COLO829 (cell line): ENCODE measurements at places on chromosomes 2 and 18.

DNA sequence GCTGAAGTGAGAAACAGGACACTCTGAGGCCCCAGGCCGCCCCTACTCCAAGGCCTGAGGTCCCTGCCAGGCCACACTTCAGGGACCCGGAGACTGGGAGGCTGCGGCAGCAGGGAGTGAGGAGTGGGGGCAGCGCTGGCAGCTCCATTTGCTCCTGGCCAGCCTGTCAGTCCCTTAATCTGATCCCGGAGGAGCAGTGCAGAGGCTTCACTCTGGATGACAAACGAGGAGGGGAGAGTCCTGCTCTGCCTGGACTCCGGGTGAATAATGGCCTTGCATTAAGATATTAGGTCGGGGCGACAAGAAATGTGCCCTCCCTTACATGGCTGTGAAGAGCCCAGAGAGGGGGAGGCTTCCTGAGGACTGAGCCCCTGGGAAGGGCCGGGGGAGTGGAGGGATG is 14.3 kb upstream of the PRSS56 start:
- no peak for DNase-seq

- no peak for DNase-seq
These were observed 1098.0 kb upstream of the DDX18 start for GRCh38 chr2:116716444-116716843.

- no peak for DNase-seq
These were observed 48.9 kb downstream of the COPS8 start for GRCh38 chr2:237134321-237135230.

GRCh38 chr18:77393519-77393918 is 143.9 kb downstream of the GALR1 start:
- no peak for DNase-seq

DNA sequence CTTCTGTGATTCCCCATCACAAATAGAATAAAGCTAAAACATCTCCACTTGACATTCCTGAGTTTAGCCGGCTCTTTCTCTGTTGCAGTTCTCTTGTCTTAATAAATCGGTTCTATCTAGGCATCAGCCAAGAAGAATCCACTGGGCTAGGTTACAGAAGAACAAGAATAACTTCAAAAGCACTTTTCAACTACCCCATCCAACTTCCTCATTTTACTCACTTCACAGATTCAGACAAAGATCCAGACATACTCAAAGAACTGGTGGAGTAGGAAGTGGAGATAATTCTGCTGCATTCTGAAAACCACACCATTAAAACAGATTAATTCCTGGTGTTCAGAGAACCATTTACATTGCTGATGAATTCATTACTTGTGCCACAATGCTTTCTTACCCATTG is 9.6 kb upstream of the ALPK2 start:
- no peak for DNase-seq

GRCh38 chr2:19352946-19353720 is 5.3 kb downstream of the OSR1 start:
- DNase-seq: no peak

DNA sequence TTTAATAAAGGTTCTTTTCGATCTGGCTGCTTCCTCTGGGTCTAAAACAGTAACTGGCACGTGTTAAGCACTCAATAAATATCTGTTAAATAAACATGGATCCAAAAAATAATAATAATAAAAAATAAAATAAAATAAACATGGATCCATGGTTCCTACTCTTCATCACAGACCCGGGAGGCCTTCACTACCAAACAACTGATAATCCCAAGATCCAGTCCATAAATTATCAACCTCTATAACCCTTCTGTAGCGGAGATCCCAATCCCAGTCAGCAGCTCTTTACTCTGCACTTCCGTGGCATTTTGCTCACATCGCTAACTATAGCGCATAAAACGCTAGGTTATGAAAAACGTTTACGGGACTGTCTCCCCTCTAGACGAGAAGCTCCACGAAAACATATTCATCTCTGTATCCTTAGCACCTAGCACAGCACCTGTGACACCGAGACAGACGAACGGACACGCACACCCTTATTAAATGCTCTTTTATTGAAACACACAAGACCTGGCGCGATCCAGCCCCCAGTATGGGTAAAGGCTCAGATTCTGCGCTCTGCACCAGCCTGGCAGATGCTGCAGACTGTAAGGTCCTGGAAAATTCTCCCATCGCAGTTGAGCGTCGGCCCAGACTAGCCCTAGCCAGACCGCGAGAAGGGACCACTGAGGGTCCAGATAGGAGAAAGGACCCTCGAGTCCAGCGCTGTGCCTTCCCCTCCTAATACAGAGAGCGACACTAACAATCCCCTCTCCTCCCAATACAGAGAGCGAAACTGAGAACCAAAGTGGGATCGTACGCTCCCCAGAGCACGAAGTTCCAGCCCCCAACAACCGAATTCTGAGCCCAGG is 770 bp downstream of the NBAS start:
- no peak for DNase-seq

GRCh38 chr2:224055101-224055500 is 16.0 kb upstream of the SERPINE2 start:
- no peak for DNase-seq

GRCh38 chr2:102224824-102225739 is 38.3 kb downstream of the IL1RL2 start:
- no peak for DNase-seq

DNA sequence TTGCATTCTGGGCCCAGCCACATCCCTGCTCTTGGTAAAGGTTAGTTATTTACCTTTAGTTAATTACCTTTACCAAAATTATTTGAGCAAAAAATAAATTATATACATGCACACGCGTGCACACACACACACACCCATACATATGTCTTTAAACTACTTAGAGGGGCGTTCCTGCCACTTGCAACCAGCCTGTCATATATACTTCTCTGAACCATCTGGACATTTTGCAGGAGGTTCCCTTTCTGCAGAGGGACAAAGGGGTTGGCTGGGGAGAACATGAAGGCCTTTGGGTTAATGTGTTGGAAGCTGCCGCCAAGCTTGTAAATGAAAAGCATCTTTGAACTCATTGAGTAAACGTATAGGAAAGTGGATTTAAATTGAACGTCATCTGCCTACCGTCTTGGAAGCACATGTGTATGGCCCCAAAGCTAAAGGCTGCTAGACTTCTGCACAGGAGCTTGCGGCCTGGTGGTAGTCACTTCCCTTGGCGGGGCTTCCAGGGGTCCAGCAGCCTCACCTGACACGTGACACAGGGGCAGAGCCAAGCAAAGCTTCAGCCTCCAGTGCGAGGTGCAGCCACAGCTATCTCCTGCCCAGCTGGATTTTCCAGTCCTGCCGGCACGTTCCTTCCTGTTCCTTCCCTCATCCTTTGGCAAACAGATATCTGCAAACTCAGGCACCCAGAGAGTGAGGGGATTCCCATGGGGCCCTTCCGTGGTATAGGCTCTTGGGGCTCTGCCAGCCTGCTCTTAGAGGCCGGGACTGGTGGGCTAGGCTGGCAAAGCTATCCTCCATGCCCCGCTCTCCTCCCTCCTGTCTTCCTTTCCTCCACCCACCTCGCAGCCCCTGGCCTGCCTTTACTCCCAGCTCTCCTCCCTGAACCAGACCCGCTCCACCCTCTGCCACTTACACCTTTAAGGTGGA is 46.1 kb downstream of the SERTAD2 start:
- DNase-seq: no peak

GRCh38 chr2:241768251-241768711 is 8.3 kb upstream of the GAL3ST2 start:
- DNase-seq: no peak

DNA sequence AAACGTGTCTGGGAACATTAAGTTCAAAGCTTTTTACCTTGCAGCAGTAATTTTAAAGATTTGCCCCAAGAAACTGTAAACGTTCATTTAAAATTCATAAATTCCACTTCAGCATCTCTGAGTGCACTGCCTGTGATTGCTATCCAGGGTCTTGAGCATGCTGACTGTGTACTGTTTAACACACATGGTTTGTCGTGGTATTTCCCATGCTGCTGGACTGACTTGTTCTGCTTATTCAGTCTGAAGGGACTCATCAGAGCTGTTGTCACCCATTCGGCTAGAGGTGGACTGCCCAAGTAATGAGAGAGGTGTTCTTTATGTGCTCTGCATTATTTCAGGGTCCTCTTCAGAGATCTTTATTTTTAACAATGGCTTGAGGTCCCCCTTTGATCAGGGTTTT is 53.1 kb downstream of the RHBDD1 start:
- DNase-seq: no peak

- no peak for DNase-seq
These were observed 23.5 kb downstream of the IFIH1 start for GRCh38 chr2:162295009-162295408.

- no peak for DNase-seq
These were observed 254.1 kb upstream of the RASGRP3 start for GRCh38 chr2:33222309-33222708.

- no peak for DNase-seq
These were observed at the start of gene TUBB6 for GRCh38 chr18:12307701-12308385. Gene TUBB6 (plus strand): TSS chr18:12308241. CDS start chr18:12308293, 52 bp downstream.

DNA sequence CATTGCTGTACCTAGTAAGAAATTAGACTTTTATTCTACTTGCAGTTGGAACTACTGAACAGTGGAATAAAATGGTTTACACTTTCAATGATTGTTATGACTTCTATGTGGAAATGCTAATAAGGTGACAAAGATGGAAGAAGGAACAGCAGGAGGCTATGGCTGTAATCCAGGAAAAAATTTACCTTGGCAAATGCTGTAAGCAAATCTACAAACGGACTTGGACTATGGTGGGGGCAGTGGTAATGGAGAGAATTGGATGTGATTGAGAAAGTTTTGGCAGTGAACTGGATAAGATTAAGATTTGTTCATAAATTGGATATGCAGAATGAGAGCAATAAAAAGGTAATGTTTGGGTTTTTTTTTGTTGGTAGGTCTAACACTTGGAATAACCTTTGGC is 111.0 kb upstream of the ERBB4 start:
- no peak for DNase-seq

DNA sequence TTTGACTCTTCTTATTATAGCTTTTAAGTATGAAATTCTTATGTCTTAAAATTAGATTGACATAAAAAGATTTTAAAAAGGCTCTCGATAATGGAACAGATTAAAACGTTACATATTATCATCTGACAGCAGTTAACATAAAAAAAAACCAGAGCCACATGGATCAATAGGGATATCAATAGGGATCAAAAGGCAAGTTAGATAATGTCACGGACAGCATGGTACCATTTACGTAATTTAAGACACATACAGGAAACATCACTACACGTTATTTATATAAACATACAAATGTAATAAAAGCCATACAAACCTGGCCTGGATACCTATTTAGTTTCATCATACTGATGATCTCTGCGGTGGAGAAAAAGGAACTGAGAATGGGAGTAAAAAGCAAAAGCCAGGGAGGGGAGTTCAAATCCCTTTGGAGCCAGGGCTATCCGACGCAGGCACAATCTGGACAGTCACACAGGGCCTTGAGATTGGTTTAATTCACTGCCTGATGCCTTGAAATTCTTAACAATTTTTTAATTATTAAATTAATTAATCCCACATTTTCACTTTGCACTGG is 227.2 kb downstream of the AFF3 start:
- no peak for DNase-seq

DNA sequence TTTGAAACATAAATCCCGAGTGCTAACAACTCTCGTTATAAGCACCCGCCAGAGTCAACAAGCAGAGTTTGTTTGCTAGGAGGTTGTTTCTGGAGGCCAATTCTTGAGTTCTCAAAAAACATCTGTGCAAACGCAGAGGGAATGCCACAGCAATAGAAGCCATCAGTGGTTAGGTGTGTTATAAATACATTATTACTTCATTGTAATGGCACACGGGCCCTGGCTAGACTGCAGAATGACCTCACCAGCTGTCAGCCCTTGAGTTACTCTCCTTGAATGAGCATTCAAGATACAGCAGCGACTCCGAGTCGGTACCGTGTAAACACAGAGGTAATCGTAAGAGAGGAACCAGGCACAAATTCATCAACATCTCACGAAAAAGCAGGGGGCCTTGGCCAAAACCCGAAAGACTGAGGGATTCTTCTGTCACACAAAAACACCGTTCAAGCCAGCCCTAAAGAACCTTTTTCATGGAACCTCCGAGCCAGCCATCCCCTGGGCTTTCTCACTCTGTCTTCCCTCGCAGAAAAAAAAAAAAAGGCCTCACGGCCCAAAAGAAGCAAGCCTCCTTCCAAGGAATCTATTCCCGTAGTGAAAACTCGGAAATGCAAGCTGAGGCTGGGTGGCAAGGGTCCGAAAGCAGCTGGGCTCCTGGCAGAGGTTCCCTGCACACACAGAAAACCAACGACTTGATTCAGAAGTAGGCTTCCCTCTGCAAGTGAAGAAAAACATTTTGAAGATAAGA is 133.7 kb upstream of the MEIS1 start:
- no peak for DNase-seq

DNA sequence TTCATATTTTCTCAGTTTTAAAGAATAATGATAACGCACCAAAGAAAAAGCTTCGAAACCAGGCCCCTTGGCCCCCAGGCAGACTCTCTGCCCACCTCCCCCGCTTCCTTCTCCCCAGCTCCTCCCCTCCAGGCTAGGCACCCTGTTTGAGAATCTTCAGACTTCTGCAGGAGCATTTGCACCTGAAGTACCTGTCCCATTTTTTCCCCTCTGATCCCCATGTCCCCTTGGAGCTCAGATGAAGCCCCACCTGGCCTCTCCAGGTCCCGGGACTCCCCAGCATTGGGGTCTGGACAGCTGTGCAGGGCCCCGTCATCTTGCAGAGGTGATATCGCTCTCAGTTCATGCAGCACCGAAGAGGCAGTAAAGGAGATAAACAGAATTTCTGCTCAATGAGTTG is 35.5 kb upstream of the KLHL29 start:
- DNase-seq: no peak

DNA sequence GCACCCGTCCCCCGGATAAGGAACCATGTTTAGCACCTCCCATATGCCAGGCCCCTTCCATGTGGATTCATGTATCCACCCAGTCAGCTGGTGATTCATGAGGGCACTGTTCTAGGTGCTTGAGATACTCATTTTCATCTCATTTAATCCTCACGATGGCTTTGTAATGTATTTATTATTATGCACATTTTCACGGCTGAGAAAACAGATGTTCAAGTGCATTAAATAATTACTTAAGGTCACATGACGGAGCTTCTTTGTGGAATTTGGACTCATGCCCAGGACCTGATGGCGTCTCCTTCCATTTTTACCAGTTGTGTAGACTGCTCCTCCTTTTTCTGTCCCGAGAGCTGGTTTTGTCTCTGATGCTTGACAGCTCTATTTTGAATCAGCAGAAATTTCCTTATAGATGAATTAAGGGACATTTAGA is 72.2 kb upstream of the RBM44 start:
- DNase-seq: peak; percentile 15

DNA sequence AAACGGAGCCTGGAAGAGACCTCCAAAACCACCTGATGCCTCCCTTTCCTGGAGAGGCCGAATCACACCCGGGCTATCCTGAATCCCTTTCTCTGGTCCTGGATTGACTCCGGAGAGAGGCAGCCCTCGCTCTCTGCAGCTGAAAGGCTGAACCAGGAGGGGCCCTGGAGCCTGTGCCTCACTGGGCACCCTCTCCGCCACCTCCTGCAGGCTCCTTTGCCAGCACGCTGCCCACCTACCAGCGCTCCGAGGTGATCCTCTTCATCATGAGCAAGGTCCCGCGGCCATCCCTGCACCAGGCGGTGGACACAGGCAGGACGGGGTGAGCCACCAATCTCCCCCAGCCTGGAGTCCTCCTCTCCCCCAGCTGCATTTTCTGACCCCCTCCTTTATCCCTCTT is 35.7 kb downstream of the POMC start:
- no peak for DNase-seq
